ENCODE measurements at places on chromosomes 16 and 17.

DNA sequence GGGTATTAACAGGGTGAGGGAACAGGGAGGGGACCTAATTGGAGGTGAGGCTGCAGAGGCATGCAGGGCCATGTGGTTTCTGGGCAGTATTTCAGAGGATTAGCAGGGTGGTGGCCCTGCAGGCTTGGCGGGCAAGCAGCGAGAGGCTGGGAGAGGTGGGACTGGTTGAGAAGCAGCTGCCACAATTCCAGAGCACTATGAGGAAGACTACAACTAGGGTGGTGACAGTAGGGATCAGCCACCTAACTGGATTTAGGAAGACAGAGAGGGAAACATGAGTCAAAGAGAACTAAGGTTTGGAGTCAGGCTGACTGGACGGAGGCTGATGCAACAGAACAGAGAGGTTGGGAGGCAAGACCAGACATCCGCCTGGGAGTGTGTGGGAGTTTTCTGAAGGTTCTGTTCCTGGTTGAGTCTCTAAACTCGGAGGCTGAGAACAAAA is 12.3 kb downstream of the ALOXE3 start:
- H3K4me3 ChIP-seq: no peak overlapping the region
- no peaks in the 10 kb centered on the region for H3K27me3 ChIP-seq
- peaks cover 4% of the 10 kb centered on the region for H3K4me1 ChIP-seq
- no peak for DNase-seq

DNA sequence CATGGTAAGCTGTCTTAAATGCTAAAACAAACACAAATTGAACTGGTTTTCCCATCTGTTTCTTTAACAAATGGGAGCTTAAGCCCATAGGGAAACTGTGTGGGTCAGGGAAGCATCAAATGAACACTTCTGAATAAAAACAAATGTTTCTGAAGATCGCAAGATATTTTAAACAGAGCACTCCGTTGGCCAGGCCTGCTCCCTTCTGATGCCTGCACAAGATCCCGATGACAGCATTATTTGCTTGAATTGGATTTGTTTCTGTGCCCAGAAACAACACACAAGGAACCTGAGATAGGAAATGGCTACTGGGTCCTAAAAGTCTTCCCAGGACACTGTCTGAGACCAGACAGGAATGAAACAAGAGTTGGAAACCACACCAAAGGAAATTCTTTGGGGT is 425.8 kb upstream of the ZFHX3 start:
- no peaks in the 10 kb centered on the region for H3K36me3 ChIP-seq
- DNase-seq: no peak
- H3K4me1 ChIP-seq: no peaks in the 10 kb centered on the region
- H3K27ac ChIP-seq: no peak overlapping the region

DNA sequence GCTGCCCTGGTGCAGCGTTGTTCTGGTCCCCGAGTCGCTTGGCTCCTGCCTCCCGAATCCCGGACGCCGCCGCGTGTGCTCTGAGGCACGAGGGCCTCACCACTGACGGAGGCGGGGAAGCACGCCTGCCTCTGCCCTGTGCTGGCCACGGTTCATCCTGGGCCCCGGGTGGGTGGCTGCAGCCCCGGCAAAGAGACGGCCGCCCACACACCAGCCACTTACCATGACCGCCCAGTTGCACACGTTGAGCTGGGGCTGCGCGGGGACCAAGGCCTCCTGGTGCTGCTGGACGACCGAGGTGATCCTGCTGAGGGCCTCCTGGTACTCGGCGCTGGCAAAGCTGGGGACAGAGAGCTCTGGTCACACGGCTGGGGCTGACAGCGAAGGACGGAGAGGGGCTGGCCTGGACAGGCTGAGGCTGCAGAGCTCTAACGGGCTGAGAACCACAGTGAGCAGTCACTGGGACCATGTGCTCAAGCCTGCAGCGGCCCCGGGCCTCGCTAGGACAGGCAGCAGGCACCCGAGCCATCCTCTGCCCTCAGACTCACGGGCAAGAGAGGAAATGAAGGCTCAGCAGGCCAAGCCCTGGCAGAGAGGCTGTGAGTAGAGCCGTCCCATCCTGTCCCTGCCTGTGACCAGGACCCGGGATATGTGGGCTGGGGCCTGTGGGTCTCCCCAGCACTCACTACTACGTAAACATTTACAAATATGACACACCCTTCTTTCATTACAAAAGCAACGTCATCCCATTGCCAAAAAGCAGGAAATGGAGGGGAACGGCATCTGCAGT is 6.3 kb upstream of the APRT start:
- DNase-seq: no peak
- H3K4me3 ChIP-seq: no peak overlapping the region
- no peaks in the 10 kb centered on the region for H3K27me3 ChIP-seq
- no peaks in the 10 kb centered on the region for H3K36me3 ChIP-seq
- no peak overlapping the region for H3K27ac ChIP-seq

DNA sequence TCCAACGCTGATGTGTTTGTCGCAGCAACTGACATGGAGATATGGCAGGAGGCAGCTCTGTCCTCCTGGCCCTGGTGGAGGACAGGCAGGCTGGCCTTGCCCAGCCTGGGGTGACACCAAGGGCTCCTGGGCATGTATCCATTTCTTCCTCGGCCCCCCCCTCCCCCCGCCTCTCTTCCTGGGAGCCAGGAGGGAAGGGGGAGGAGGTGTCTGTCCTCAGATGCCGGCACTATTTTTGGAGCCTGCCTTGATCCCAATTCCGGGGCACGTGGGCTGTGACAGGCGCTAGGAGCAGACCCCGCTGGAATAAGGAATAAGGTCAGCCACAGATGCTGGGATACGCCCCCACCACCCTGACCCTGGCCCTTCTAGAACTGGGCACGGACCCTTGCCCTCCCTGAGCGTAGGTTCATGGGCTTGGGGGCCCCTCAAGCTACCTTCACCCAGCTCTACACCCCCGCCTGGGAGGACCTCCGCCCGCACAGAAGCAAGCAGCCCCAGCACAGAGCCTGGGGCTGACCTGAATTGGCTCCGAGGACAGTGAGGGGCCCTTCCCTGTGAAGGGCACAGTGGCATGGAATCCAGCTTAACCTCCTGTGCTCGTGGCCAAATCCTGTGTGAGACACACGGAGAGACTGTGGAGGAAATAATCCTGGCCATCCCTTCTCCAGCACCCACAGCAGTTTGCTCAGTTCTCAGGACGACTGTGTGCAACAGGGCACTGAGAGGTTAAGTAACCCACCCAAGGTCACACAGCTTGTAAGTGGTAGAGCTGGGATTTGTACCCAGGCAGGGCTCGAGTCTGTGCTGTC is 24.1 kb downstream of the SEC14L5 start:
- H3K36me3 ChIP-seq: no peaks in the 10 kb centered on the region
- no peak overlapping the region for H3K27ac ChIP-seq
- no peak overlapping the region for H3K4me3 ChIP-seq
- H3K4me1 ChIP-seq: no peaks in the 10 kb centered on the region

GRCh38 chr17:14805348-14805747 is 459.8 kb downstream of the PMP22 start:
- no peak overlapping the region for H3K4me3 ChIP-seq
- H3K36me3 ChIP-seq: no peaks in the 10 kb centered on the region
- H3K27me3 ChIP-seq: no peaks in the 10 kb centered on the region
- no peak for DNase-seq
- no peak overlapping the region for H3K27ac ChIP-seq
- no peaks in the 10 kb centered on the region for H3K4me1 ChIP-seq

DNA sequence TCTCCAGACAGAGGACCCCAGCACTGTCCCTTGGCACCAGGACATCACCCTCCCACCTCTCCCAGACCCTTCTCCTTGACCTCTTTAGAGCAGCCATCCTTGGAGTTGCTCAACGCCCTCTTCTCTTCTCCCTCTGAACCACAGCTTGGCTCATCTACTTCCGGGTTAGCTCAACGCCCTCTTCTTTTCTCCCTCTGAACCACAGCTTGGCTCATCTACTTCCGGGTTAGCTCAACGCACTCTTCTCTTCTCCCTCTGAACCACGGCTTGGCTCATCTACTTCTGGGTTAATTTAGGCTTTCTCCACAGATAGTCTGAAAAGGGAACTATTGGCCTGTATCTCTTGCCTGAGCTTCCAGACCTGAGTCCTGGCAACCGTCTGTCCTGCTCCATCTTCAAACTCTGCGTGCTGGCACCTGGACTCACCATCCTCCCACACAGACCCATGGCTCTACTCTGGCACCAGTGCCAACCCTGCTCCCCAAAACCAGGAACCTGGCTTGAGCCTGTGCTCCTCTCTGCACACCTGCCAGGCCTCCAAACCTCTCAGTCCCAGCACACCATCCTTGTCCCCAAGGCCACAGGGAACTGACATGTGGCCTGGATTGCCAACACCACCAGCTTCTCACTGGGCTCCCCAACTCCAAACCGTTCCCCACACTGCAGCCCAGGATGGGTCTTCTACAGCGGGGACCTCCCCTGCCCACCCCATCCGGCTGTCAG is 25.3 kb upstream of the FAAP100 start:
- H3K27me3 ChIP-seq: no peaks in the 10 kb centered on the region
- no peak for DNase-seq
- peaks cover 14% of the 10 kb centered on the region for H3K36me3 ChIP-seq

- H3K4me1 ChIP-seq: no peaks in the 10 kb centered on the region
- H3K27me3 ChIP-seq: no peaks in the 10 kb centered on the region
- H3K36me3 ChIP-seq: no peaks in the 10 kb centered on the region
- no peak overlapping the region for H3K4me3 ChIP-seq
- no peak overlapping the region for H3K27ac ChIP-seq
These were observed 172.5 kb downstream of the HS3ST3A1 start for GRCh38 chr17:13429201-13429600.

DNA sequence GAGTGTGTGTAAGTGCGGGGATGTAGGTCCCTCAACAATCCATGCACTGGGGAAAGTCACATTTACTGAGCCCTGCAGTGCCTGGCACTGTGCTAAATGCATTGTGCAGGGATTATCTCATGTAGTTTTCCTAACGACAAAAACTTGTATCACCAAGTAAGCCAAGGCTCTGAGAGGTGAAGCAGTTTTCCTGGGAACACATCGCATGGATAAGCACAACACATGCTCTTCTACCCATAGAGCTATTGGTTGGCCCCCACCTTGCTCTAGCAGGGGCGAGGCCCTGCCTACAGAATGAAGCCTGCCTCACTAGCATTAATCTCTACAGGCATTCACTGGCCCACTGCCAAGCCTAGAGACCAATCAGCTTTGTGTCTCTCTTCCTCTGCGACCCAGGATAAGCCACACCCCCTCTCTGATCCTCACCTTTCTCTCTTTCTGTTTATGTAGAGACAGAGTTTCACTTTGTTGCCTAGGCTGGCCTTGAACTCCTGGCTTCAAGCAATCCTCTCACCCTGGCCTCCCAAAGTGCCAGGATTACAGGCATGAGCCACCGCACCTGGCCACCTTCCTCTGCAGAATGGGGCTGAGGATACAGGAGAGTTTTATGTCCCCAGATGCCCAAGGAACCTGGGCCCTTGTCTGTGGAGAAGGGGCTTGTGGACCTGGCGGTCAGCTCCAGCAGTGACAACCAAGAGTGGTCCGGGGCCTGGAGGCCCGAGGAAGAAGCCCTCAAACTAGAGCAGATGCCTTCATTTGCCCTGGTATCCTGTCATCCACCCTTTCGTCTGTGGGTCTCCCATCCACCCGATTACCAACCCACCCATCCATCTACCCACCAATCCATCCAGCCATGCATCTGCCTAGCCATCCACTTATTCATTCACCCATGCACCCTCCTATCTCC is 12.8 kb downstream of the CDH16 start:
- no peaks in the 10 kb centered on the region for H3K27me3 ChIP-seq
- no peak overlapping the region for H3K27ac ChIP-seq
- no peaks in the 10 kb centered on the region for H3K36me3 ChIP-seq
- peaks cover 12% of the 10 kb centered on the region for H3K4me1 ChIP-seq

GRCh38 chr17:31699281-31699680 is 159.8 kb downstream of the COPRS start:
- no peak for DNase-seq
- H3K4me3 ChIP-seq: no peak overlapping the region
- H3K4me1 ChIP-seq: no peaks in the 10 kb centered on the region
- H3K27me3 ChIP-seq: no peaks in the 10 kb centered on the region
- H3K27ac ChIP-seq: no peak overlapping the region

DNA sequence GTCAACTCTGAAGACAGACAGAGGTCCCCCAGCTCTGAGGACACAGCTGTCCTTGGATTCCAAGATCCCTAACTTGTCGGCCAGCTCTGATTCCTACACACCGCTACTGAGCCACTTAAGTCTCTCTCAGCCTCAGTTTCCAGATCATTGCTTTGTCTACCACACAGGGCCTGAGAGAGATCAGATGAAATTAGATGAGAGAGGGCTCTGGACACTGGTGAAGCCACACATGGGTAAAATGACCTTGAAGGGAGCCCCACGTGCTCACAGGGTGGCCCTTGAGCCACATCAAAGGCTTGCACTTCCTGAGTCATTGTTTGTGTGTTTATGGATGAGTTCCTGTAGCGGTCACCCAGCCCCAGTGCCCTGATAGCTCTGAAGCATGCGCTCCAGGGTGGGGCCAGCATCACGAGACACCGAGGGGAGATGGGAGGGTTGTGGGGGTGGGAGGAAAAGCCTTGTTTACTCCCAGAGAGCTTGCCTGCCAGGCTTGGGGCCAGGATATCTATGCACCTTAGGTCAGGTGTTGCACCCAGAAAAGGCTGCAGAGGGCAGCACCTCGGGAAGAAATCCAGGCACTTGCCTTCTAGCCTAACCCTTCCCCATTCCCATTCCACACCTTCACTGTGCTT is 32.7 kb upstream of the SLC6A2 start:
- H3K4me1 ChIP-seq: no peaks in the 10 kb centered on the region
- no peak overlapping the region for H3K27ac ChIP-seq
- no peak overlapping the region for H3K4me3 ChIP-seq
- DNase-seq: no peak
- H3K27me3 ChIP-seq: no peaks in the 10 kb centered on the region

GRCh38 chr17:3514873-3515272 is 39.1 kb downstream of the ASPA start:
- no peaks in the 10 kb centered on the region for H3K27me3 ChIP-seq
- H3K4me3 ChIP-seq: no peak overlapping the region
- no peaks in the 10 kb centered on the region for H3K4me1 ChIP-seq
- DNase-seq: no peak

GRCh38 chr17:43631429-43631828 is 30.3 kb downstream of the MEOX1 start:
- H3K27me3 ChIP-seq: no peaks in the 10 kb centered on the region
- H3K27ac ChIP-seq: no peak overlapping the region
- no peak for DNase-seq

GRCh38 chr16:26212599-26212998 is 520.8 kb downstream of the HS3ST4 start:
- no peaks in the 10 kb centered on the region for H3K36me3 ChIP-seq
- no peak overlapping the region for H3K27ac ChIP-seq
- no peaks in the 10 kb centered on the region for H3K4me1 ChIP-seq
- H3K27me3 ChIP-seq: no peaks in the 10 kb centered on the region
- H3K4me3 ChIP-seq: no peak overlapping the region
